T-helper 9 cell (primary cell): ENCODE measurements at places on chromosomes 13 and 19.

DNA sequence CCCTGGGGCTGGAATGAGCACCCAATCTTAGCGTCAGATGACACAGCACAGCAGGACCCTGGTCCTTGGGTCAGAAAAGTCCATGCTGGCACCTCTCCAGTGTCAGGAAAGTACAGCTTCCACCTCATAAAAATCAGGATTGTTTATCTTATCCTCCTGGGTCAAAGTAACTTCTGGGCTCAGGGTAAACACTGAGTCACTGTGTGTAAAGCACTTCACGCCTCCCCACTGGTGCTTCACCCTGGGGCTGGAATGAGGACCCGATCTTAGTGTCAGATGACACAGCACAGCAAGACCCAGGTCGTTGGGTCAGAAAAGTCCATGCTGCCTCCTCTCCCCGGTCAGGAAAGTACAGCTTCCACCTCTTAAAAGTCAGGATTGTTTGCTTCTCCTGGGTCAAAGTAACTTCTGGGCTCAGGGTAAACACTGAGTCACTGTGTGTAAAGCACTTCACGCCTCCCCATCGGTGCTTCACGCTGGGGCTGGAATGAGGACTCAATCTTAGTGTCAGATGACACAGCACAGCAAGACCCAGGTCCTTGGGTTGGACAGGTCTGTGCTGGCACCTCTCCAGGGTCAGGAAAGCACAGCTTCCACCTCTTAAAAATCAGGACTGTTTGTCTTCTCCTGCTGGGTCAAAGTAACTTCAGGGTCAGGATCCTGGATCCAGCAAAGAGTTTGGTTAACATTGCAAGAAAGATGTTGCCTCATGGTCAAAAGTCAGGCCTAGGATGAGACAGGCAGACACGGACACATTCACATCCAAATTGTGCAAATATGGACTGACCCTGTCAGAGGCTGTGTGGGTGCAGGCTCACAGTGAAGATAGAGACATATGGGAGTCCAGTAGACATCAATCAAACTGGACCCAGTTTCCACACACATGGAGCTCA, 39.2 kb upstream of the CYP2A7 start:
- no peak for DNase-seq

DNA sequence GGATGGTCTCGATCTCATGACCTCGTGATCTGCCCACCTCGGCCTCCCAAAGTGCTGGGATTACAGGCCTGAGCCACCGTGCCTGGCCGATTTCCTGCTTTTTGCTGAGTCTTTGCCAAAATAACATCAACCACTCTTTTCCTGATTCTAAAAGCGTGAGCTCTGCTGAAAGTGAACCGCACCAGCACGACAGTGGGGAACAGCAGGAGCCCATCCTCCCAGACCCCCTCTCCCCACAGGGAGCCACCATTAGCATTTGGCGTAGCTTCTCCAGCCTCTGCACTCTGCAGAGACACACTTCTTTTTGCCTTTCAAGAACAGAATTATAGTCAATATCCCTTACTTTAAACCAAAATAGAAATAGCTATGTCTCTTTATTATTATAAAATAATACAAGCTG, 41.3 kb downstream of the MYH14 start:
- no peak for DNase-seq

GRCh38 chr19:39303373-39304184, 7.4 kb downstream of the IFNL1 start:
- DNase-seq, result no peak

DNA sequence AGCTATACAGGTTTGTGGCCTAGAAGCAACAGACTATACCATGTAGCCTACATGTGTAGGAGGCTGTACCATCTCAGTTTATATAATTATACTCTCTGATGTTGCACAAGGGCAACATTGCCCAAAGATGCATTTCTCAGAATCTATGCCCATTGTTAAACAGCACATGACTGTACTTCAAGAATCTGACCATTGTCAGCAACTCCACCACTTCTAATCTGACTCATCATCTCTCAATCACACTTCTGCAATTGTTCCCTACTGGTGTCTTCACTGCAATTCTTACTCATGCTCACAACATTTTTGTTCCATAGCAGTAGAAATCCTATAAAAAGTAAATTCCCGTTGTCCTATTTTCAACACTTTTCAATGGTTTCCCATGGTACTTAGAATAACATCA, 63.9 kb upstream of the ATXN8OS start:
- DNase-seq, result no peak

GRCh38 chr19:47661161-47661560, 52.1 kb upstream of the EHD2 start:
- DNase-seq, result no peak
